ENCODE measurements at places on chromosomes 12 and 14.

DNA sequence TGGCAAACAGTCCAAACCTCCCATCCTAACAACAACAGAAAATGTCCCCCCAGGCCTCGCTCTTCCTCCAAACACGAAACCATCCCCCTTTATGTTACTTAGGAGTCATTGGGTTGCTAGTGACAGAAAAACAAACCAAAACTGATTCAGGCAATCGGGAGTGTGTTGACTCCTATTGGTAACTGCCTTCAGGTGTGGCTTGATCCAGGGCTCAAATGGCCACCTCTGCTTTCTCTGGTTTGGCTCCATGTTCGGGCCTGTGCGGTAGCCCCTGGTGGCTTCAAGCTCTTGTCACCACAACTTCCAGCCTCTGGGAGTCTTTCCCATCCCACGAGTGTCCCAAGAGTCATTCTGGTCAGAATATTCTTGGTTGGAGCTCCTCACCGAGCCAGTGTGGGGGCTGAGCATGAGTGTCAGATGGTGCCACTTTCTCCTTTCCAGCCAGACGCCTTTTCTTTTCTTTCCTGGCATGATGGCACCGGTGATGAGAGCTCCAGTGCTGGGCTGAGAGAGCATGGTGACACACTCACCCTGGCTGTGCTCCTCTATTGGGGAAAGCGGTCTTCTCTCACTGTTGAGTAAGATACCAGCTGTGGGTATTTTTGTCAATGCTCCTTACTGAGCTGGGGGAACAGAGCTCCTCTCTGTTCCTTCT, 38.6 kb downstream of the NOC4L start:
- DNase-seq, result no peak

- no peak for DNase-seq
Observed at GRCh38 chr12:9925705-9926393, 6.3 kb downstream of the CLEC2A start.

DNA sequence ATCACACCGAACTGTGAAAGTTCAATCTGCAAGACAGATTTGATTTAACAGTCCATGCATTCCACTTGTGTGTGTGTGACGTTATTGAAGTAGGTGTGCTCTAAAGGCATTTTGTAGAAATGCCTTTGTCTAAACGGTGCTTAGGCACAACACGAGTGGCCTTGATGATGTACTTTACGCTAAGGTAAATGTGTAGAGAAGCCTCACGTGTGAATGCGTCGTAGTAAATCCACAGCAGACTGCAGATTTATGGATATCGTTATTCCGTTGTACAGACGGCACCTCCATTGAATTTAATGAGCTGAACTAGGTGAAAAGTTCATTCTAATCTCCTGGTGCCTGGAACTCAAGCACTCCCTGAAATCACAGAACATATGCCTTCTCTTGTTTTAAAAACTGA, 202.8 kb upstream of the STXBP6 start:
- no peak for DNase-seq

- no peak for DNase-seq
Observed at GRCh38 chr12:29750131-29750927, 33.4 kb downstream of the TMTC1 start.

- no peak for DNase-seq
Observed at GRCh38 chr12:115508990-115509389, 768.5 kb downstream of the MED13L start.

DNA sequence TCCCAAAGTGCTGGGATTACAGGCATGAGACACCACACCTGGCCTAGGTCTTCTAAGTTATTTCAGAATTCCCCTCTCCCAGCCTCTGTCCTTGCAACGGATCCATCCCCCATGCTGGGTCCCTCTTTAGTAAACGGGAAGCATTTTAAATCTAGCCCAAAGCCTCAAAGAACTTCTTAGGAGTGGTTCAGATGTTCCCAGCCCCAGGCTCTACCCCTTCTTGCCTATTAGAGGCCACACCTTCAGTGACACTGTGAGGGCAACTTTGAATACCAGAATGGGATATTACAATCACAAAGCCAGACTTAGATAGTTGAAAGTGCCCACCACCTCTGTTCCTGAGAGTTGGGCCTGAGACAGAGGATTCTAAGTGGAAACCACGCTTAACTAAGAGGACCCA, 18.1 kb upstream of the SPPL3 start:
- no peak for DNase-seq

DNA sequence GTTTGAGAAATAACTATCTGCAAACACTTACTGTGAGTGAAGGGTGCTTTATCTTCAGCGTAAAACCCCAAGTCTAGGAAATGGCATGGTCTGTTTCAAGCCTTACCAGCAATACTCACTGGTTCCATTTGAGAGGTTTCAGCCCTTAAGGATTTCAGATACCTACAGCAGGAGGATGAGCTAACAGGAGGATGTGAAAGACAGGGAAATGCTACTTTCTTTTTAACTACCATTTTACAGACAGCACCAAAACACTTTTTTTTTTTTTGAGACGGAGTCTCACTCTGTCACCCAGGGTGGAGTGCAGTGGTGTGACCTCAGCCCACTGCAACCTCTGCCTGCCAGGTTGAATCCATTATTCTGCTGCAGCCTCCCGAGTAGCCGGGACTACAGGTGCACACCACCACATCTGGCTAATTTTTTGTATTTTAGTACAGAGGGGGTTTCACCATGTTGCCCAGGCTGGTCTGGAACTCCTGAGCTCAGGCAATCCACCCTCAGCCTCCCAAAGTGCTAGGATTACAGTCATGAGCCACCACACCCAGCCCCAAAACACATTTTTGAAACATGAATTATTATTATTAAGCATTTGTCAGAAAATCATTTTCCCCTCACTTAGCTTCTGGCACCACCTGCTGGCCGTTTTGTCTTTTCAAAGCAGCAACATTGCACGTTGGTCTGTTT, 4.6 kb downstream of the MTRFR start:
- peak; percentile 18 for DNase-seq

GRCh38 chr12:116885491-116885890, 4.2 kb upstream of the HRK start:
- DNase-seq, result no peak

DNA sequence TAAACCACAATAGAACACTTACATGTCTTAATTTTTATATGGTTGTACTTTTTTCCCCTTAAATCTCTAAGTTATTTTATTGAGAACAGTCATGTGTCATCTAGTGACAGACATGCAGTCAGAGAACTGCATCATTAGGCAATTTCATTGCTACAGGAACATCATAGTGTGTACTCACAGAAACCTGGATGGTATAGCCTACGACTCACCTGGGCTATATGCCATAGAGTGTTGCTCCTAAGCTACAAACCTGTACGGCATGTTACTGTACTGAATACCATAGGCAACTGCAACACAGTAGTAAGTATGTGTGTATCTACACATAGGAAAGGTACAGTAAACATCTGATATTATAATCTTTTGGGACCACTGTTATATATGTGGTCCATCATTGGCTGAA, 557.6 kb downstream of the PRKD1 start:
- no peak for DNase-seq

DNA sequence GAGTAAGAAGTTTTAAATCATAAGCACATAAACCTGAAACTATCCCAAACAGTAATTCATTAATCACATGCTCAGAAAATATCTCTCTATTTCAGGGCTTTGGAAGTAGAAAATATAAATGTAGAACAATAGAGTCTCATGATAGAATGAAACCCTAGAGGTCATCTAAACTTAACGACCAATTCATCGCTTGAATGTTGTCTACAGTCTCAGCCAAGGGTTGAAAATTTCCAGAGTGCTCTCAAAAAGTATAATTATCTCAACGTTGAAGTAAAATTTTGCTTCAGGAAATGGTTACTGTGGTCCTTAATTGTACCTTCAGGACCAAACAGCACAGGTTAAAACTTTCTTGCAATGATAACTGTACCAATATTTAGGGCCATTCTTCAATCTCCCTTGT, 1053.6 kb upstream of the SEL1L start:
- no peak for DNase-seq

DNA sequence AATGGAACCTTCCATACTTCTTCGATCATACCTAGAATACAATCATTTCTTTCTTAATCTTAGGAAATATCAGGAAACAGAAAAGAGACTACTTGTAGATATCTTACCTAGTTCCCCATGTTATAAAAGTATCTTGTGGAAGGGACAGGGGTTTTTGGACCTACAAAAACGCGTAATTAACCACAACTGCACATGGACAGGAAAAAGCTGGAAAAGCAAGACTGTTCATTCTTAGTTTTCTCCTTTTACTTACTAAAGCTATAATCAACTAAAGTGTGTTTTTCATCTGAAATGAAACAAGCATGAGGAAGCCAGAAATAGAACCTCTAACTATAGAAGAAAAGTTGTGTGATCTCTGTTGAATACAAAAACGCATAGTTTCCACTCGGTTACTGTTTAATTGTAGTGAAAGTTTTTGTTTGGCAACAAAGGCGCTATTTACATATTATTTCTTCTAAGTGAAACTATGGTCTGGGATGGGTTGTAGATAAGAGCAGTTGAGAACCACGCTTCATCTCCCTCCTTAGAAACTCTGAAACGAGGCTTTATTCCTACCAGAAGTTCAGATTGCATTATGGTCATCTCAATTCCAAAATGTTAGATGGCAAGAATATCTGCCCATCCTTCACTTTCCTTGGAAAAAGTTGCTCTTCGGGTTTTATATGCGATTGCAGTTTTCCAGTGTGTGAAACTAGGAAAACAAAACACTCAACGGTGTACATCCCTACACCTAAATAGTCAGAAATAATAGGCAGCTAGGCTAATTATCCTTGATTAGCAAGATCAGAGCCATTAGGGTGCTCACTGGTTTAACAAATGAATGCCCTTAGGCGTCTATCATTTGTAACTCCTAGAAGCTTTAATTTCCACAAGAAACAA, 1.1 kb downstream of the BCAT1 start:
- no peak for DNase-seq

GRCh38 chr14:73764406-73765280, 50.5 kb upstream of the PNMA1 start:
- no peak for DNase-seq

DNA sequence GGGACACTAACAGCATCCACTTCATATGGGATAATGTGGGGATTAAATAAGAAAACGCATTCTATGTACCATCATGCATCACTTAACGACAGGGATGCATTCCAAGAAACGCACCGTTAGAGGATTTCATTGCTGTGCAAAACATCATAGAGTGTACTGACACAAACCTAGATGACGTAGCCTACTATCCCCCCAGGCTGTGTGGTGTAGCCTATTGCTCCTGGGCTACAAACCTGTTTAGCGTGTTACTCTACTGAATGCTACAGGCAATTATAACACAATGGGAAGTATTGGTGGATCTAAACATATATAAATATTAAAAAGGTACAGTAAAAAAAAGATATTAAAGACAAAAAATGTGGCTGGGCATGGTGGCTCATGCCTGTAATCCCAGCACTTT, 230.6 kb downstream of the KSR2 start:
- no peak for DNase-seq

GRCh38 chr12:11725686-11726085, 76.2 kb downstream of the ETV6 start:
- DNase-seq, result no peak

GRCh38 chr12:14403711-14404196, 38.3 kb downstream of the ATF7IP start:
- peak; percentile 52 for DNase-seq

- no peak for DNase-seq
Observed at GRCh38 chr14:70789961-70790360, 19.4 kb downstream of the MAP3K9 start.

- DNase-seq, result no peak
Observed at GRCh38 chr14:105439710-105440553, 20.3 kb downstream of the MTA1 start.

DNA sequence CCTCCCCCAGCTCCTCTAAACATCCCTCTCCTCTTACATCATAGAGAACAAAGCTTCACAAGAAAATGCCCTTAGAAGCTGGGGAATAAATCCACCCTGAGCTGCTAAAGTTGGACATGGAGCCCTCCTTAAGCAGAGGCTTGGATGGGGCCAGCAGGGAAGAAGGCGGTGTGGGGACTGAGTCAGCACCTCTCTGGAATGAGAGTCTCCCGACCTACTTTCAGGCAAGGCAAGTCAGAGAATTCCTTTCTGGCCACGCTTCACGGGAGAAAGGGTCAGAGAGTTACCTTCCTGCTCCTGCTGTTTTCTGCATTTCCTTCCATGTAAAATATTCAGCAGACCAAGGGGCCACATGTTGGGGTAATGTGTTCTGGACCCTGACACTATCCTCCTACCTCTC, 113.3 kb upstream of the PRB2 start:
- no peak for DNase-seq

- DNase-seq, result no peak
Observed at GRCh38 chr12:96020314-96021003, 14.9 kb downstream of the LTA4H start.

GRCh38 chr12:108043286-108043685, 85.8 kb upstream of the WSCD2 start:
- DNase-seq, result no peak

GRCh38 chr14:69643430-69644200, 32.2 kb downstream of the SUSD6 start:
- DNase-seq, result peak; percentile 82

- no peak for DNase-seq
Observed at GRCh38 chr14:58788655-58789503, 151.1 kb downstream of the DACT1 start.

DNA sequence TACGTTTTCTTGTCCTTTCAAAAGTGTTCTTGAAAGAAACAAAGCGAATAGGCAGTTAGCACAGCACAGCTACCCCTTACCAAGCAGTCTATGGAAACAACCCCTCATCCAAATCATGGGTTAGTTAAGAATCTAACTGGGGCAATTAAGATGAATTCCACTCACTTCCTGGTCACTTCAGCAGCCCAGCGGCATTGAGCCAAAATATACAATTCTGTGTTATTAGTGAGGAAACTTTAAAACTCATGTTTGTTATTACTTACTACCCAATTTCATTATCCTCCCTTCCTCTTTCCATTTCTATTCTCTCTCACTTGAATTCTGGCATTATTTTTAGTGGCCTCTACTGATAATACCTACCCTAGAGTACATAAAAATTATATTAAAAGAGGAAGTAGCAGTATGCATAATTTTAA, 121.4 kb downstream of the PPHLN1 start:
- no peak for DNase-seq

GRCh38 chr12:129025055-129025454, 171.8 kb downstream of the GLT1D1 start:
- no peak for DNase-seq

DNA sequence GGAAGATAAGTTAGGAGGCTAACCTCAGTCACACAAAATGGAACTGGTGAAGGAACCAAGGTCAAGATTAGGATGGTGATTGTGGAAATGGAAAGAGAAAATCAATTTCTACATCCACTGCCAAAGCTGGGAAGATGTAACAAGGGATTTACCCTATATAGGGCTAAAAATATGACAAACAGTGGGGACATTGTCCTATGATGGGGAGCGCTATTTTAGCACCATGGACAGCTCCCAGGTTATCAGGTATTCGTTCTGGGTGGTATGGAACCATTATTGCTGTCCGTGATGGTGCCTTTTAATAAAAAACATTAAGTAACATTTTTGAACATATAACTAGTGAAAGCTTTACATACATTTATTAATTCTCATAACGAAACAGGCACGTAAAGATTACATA, 124.0 kb downstream of the NDUFA12 start:
- no peak for DNase-seq

GRCh38 chr12:63922474-63922873, 78.0 kb downstream of the SRGAP1 start:
- DNase-seq, result no peak

GRCh38 chr12:113290506-113290905, 44.4 kb downstream of the SLC8B1 start:
- no peak for DNase-seq

Data from NCI-H1930 (cell line).